NCI-H510A (cell line): ENCODE measurements at places on chromosomes 6 and 20.

DNA sequence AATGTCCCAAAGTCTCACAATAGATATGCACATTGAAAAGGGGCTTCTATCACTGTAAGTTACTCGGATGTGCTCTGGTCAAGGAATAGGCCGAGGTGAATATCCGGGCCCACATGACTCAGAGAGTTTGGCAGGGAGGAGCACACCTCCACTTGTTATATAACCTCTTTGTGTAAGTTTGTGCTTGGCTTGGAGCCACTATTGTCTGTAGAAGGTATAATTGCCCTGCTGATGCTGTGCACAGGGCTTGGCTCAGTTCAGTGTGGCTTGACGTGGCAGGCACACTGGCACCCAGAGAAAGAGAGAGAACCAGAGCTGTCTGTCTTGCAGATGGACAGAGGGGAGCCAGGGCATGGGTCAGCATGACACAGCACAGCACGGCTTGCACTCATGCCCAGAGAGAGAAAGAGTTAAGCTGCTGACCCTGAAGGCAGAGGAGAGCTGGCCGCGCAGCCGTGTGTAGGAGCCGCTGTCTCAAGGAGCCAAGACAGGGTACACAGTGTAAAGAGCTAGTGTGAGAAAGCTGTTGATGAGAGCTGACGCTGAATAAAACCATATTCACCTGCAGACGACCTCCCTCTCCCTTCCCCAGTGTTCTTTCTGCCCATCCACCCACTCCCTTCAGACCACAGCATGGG is 482.5 kb downstream of the C6orf118 start:
- no peak for DNase-seq

- no peak for DNase-seq
Observed at GRCh38 chr20:32564921-32565734, 20.0 kb downstream of the NOL4L start.

- DNase-seq = no peak
Observed at GRCh38 chr6:8172530-8172929, 70.2 kb upstream of the EEF1E1 start.

DNA sequence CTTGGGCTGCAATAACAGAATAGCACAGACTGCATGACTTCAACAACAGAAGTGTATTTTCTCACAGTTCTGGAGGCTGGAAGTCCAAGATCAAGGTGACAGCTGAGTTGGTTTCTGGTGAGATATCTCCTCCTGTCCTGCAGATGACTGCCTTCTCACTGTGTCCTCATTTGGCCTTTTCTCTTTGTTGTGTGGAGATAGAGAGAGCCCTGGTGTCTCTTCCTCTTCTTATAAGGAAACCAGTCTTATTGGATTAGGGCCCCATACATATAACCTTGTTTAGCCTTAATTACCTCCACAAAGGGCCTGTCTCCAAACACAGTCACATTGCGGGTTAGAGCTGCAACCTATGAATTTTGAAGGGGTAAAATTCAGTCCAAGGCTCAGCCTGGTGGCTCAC is 57.0 kb upstream of the BMP6 start:
- DNase-seq = no peak

DNA sequence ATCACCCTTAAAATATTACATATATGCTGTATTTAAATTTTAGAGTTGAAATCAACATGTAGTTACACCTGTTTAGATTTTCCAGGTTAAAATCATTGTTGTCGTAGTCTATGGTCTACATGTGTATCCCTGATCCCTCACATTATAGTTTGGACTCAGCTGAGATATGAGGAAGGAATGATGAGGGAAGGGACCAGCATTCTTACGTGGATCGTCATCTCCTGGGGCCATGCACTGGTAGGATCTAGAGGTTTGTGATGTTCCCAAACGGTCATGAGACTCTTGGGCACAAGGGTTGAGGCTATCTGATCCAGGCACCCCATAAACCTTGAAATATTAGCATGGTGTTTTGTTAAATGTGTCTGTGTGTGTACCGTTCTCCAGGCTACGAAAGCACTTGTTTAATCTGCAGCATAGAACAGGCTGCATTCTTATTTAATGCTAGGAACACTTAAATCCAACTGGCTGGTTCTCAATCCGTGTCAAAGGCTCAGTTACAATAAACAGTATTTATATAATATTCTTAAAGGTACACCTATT is 55.4 kb downstream of the IPCEF1 start:
- no peak for DNase-seq

- DNase-seq = no peak
Observed at GRCh38 chr6:159865226-159865920, 25.4 kb upstream of the MAS1 start.

- no peak for DNase-seq
Observed at GRCh38 chr6:28816909-28817807, 106.6 kb downstream of the TRIM27 start.

DNA sequence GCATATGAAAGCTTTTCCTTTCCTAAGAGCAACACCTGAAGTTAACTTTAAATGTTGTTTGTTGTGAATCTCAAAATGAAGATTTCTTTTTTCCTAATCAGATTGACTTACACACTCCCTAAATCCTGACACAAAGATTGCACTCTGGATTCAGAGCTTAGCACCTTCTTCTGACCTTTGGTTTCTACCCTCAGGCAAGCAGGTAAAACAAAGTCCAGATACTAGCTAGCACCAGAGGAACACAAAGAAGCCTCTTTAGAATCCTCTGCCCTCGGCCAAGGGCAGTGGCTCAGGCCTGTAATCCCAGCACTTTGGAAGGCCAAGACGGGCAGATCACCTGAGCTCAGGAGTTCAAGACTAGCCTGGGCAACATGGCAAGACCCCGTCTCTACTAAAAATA is 14.5 kb downstream of the SERAC1 start:
- DNase-seq = no peak

- no peak for DNase-seq
Observed at GRCh38 chr20:4151991-4152695, 136.8 kb upstream of the RNF24 start.

- no peak for DNase-seq
Observed at GRCh38 chr6:138509371-138509770, 10.1 kb upstream of the NHSL1 start.

DNA sequence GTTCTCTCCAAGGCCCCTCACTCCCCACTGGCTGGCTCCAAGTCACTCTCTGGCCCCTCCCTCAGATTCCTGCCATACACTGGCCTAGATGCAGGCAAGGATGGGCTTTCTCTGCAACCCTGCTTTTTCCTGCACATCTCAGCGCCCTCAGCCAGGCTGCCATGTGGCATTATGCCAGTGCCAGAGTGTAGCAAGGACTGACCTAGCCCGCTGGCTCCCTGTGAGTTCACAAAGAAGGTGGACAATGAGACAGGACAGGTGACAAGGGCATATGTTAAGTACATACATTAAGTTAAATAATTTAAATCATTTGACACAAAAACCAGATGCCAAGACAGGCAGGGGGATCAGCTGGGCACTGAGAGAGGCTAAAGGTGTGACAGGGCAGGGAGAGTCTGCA is 394.6 kb downstream of the ZFAND3 start:
- no peak for DNase-seq

- no peak for DNase-seq
Observed at GRCh38 chr6:68025764-68026163, 609.3 kb upstream of the ADGRB3 start.

GRCh38 chr20:34753706-34754461 is 49.7 kb downstream of the TP53INP2 start:
- no peak for DNase-seq

GRCh38 chr20:59579404-59580145 is 24.8 kb upstream of the PHACTR3 start:
- DNase-seq = no peak

- no peak for DNase-seq
Observed at GRCh38 chr6:33665957-33666356, 44.8 kb downstream of the ITPR3 start.

GRCh38 chr6:14451594-14452374 is 334.2 kb downstream of the CD83 start:
- DNase-seq = no peak

GRCh38 chr6:133070410-133071043 is 170.6 kb upstream of the EYA4 start:
- no peak for DNase-seq

DNA sequence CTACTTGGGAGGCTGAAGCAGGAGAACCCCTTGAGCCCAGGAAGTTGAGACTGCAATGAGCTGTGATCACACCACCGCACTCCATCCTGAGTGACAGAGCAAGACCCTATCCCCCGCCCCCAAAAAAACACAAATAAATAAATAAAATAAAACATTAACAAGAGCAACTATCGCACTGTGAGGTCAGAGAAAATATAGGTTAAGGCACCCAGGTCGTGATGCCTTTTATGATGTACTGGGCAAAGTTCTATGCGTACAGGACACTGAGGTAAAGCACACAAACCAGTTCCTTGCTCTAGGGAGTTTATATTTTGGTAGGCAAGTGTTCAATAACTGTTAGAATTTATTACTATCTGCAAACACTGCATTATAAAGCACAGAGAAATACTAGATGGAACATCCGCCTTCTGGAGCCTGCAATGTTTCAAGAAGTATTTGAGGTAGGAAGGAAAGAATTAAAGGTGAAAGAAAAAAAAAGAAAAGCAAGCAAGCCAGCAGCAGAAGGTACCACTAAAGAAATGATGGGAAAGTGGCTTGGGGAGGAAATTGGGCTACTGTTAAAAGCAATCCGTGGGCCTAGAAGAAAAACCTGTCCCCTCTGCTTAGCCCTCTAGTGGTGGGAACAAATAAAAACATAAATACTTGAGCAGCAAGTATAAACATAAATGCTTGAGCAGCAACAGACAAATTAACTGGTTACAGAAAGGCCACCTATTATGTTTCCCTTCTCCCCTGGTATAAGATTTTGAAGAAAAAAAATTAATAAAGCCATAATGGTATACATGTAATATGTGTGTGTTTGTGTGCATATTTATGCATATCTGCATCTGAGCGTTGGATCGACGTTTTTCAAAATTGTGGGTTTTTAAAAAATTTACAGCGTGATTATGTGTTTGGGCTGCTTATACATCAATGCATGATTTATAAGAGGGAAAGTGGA is 128.0 kb downstream of the PHACTR1 start:
- no peak for DNase-seq

DNA sequence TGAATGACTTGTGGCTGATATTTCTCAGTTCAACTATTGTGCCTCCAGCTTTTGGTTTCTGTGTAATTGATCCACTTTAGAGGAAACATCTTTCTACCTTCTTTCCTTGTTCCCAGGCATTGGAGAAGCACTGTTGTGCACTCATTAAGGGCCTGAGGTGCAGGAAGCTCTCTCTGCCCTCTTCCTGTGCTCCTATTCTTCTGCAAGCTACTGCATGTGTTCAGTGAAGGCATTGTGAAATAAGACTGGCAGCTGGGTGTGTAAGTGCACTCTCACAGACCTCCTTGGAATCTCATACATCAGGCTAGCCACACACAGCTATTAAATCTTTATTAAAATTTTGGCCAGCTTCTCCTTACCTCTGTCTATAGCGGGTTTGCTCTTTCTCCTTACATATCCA is 177.8 kb downstream of the OGFRL1 start:
- no peak for DNase-seq

GRCh38 chr6:34150766-34151165 is 4.9 kb upstream of the GRM4 start:
- no peak for DNase-seq

DNA sequence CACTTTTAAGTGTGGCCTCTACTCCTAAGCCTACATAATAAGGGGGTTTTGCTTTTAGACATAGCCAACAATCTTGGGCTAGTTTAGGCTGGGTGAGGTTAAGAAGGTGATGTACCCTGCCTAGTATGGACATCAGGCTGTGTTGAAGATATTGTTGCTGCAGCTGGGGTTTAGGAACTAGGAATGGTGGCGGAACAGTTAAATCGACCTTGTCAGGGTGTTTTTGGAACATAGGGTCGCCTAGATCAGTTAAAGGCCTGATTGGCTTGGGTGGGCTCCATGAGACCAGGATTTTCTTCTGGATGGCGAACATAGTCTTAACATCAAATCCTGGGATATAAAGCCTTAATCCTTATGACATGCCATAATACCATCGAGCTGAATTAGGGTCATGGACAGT is 156.1 kb downstream of the TRIM27 start:
- DNase-seq = no peak

DNA sequence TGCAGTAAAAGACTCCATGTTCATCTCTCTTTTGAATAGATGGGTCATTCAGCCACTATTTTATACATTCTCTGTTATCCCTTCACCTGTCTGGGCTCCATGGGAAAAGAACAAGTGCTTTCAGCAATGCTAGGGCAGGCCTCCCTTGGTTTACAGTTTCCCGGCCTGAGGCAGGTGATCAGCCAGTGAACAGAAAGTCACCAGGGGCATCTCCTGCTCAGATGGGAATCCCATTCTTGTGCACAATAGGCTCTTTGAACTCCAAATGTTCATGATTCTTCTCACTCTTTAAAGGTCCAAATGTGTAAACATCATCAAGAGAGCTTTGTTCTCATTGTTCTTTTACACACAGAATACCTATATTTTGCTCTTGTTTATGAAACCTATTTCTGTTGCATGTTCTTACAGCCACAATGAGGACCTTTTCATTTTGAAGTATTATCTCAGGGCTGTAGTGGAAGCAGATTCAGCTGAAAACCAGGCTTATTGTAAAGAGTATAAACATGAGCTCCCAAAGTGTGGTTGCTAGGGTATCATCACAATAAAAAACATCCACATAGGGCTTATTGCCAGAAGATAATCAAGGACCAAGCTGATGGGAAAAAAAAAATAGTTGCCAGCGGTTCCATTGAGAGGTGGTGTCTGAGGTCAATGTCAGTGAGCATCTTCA is 267.1 kb upstream of the SGK1 start:
- no peak for DNase-seq

- no peak for DNase-seq
Observed at GRCh38 chr6:132669690-132670291, 10.8 kb upstream of the TAAR1 start.

DNA sequence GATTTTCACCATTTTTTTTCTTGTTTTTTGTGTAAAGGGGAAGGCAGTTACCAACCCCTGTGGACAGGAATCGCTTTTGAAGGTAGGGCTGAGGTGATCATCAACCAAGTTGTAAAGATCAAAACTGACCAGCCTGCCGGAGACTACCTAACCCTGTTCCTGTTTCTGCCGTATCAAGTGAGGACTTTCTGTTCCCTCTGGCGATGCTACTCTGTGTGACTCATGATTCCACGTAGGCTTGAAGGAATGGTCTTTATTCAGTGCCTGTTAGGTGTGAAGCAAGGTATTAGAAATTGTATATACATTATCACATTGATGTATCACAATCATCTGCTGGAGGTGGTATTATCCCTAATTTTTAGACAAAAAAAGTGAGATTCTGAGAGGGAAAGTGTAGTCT is 161.3 kb downstream of the SOX4 start:
- no peak for DNase-seq

- no peak for DNase-seq
Observed at GRCh38 chr6:116508527-116508926, 2.9 kb upstream of the CALHM5 start.

GRCh38 chr6:145161501-145161900 is 573.8 kb downstream of the EPM2A start:
- no peak for DNase-seq

- no peak for DNase-seq
Observed at GRCh38 chr6:104253236-104253635, 606.5 kb downstream of the HACE1 start.

GRCh38 chr6:137852346-137852745 is 14.7 kb upstream of the TNFAIP3 start:
- DNase-seq = no peak

GRCh38 chr6:94074764-94075163 is 655.4 kb upstream of the EPHA7 start:
- no peak for DNase-seq
